ENCODE measurements at places on chromosomes 5 and 9.

DNA sequence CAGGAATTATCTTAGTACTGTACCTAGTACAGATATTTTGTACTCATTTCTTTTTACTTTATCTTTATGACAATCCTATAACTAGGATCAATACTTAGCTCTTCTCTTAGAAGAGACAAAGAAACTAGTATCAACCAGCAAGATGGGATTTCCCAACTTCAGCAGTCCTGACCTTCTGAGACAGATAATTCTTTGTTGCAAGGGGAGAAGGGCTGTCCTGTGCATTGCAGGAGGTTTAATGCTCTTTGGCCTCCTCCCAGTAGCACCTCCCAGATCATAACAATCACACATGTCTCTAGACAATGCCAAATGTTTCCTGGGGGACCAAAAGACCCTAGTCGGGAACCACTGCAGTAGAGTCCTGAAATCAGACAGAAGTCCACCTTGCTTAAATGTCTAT lies 424.3 kb upstream of the DMAC1 start:
- no peak for DNase-seq

DNA sequence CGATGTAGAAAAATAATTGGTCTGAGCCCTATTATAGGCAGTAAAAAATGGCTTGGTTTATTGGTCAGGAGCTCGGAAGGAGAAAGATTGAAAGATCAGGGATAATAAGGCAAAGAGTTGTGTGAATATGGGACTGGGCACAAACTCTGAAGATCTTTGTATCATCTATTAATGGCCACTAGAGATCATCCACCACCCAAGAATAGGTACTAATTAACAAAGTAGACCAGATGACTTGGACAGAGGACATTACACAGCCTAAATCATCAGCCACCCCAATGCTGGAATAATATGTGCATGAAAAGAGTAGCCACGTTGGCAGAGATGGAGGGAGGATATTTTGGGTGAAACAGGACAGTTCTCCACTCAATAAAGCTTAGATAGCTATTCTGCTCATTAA lies 364.1 kb downstream of the EFNA5 start:
- DNase-seq, result no peak

GRCh38 chr5:66617226-66617861 lies 21.2 kb downstream of the MAST4 start:
- peak; percentile 52 for DNase-seq

DNA sequence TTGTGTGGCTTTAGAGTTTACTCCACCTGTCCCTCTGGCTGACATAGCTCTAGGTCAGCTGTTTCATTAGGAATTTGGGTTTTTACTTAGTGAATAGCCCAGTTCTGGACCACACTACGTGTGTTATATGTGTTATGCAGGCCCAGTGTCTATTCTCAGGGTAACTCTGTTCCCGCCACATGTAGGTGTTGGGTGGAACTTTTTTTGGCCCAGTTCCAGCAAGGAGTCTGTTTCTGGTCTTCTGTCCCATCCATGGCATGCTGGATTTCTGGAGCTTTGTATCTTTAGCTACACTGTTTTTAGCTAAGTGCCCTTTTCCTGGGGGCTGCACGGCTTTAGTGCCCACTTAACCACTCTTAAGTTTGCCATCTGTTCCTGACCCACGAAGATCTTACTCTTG lies 15.5 kb downstream of the RMI1 start:
- DNase-seq, result no peak

DNA sequence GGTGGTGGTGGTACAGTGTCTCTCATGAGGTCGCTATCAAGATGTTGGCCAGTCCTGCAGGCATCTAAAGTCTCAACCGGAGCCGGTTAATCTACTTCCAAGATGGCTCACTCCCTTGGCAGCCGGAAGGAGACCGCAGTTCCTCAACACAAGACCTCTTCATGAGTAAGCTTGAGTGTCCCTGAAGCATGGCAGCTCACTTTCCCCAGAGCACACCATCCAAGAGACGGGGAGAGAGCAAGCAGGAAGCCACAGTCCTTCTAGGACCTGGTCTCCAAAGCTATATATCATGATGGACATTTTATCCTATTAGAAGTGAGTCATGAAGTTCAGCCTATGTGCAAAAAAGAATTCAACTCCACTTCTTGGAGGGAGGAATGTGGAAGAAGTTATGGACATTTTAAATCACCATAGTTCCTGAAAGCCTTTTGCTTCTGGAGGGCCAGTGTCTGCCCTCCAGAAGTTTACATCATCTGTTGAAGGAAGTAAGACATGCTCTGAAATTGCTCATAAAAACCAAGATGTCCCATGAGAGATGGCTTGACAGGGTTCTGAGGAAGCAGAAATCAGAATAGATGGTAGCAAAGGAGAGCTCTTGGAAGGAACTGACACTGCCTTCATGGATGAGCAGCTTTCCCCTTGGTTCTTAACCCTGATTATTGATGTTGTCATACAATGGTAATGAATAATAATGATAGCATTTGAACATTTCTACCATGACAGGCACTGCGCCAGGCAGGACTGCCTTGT lies 21.3 kb downstream of the GALNT10 start:
- DNase-seq, result peak; percentile 21

DNA sequence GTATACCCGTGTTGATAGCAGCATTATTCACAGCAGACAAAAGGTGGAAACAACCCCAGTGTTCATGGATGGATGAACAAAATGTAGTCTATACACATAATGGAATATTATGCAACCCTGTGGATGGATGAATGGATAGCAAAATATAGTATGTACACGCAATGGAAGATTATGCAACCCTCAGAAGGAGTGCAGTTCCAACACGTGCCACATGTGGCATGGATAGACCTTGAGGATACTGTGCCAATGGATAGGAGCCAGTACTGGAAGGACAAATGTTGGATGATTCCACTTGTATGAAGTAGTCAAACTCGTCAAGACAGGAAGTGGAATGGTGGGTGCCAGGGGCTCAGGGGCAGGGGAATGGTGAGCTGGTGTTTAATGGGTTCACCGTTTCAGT lies 44.9 kb downstream of the PLEKHG4B start:
- no peak for DNase-seq

- DNase-seq, result no peak
Measured at GRCh38 chr5:154288145-154288544, 97.6 kb downstream of the GALNT10 start.

Data from inflammatory macrophage treated with lipopolysaccharide for 4 hours (primary cell).